ENCODE measurements at places on chromosomes 5 and 9.

DNA sequence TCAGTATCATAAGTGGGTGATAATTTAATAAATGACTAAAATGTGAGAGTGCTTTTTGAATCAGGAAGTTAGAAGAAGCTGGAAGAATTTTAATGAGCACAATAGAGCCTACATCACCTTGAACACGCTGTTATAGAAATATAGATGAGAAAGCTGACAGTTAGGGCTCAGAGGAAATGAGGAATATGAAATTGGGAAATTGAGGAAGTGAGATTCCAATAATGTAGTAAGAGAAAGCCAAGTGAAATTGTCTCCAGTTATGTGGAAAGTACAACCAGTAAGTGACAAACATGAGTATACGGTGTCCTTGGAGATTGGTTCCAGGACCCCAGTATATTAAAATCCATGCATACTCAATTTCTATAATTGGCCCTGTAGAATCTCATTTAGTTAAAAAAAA lies 235.9 kb upstream of the FAM174A start:
- DNase-seq, result no peak

GRCh38 chr9:14320271-14321181 lies 6.6 kb upstream of the NFIB start:
- DNase-seq, result peak; percentile 77

DNA sequence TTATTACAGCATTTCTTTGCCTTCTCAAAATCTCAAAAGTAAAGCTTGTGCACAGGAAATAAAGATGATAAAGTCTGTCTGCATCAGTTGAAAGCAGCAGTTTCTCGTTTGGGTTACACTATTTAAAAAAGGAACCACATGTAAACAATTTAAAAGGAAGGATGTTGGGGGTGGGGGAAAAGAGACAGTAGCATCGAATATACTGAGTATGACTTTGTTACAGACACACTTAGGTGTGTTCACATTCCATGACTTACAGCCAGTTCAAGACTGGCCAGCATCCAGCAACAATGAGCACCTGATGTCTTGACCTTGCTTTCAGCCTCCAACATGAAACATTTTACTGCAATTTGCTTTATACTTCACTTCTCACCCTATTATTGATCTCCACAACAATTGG lies 8.7 kb downstream of the GAPT start:
- no peak for DNase-seq

- DNase-seq, result no peak
Observed at GRCh38 chr5:10439692-10440091, 2.0 kb upstream of the ROPN1L start.

DNA sequence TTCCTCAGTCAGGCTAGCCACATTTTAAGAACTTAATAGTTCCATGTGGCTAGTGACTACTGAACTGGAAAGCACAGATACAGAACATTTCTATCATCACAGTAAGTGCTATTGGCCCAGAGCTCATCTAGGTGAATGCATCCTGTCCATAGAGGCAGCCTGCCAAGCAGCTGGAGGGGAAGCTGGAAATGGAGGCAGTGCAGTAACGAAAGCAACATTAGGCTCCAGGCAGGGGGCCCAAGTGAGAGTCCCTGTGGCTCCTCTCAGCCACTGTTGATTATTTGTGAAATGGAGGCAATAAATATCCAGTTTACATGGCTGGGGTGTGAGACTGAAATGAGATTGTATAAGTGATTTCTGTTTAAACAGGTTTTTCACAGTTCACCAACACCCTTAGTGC lies 227.2 kb upstream of the KLF9 start:
- DNase-seq, result no peak

- DNase-seq, result no peak
Observed at GRCh38 chr5:179328291-179328690, 17.0 kb downstream of the ADAMTS2 start.

DNA sequence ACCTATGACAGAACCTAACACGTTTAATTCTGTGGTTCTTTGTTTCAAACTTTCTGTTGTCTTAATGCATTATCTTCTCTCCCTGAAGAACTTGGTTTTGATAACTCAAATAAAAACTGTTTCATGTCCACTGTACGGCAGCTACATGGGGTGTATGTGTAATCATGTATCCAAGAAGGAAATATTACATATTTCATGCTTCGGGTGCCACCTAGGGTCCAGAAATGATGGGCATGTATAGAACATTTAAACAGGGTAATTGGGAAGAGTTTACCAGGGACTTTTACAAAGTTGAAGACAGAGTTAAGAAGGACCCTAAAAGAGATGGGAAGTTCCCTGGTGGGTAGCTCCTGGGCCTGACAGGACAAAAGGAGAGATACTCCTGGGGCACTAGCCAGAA lies 291.3 kb downstream of the FBXL7 start:
- no peak for DNase-seq

DNA sequence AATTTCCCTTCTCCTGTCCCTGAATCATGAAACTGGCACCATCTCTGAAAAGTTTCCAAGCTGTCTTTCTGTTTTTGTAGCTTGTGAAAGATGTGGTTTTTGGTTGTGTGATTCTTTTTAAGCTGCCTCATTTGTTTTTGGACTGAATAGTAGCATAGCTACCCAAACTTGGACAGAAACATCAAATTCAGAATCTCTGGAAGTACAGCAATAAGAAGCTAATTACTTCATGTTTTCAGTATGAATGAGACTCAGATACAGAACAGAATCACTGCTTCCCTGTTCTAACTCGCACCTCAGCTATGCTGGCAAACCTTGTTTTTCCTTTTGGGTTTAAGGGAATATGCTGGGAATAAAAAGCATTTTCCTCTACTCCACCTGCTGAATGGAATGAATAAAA lies 101.0 kb downstream of the FGF1 start:
- no peak for DNase-seq

GRCh38 chr9:133769511-133770075 lies 31.4 kb upstream of the SARDH start:
- DNase-seq, result no peak

DNA sequence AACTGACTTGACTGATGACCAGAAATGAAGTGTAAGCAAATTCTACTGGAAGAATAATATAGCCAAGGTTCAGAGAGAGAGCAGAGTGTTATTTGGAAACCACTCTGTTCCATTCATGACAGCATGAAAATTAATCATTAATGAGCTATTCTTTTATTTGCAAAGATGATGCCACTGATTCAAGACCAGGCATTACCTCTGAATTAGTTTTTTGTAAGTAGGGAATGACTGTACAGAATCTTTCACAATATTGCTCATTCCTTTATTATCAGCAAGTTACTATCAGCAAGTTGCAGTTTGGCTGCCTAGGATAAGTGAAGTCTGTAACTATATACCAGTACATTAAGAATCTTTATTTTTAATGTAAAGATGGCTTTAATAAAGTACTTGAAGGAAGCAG lies 75.1 kb upstream of the RGMB start:
- DNase-seq, result no peak

- no peak for DNase-seq
Observed at GRCh38 chr5:115941051-115941675, 21.1 kb upstream of the LVRN start.

DNA sequence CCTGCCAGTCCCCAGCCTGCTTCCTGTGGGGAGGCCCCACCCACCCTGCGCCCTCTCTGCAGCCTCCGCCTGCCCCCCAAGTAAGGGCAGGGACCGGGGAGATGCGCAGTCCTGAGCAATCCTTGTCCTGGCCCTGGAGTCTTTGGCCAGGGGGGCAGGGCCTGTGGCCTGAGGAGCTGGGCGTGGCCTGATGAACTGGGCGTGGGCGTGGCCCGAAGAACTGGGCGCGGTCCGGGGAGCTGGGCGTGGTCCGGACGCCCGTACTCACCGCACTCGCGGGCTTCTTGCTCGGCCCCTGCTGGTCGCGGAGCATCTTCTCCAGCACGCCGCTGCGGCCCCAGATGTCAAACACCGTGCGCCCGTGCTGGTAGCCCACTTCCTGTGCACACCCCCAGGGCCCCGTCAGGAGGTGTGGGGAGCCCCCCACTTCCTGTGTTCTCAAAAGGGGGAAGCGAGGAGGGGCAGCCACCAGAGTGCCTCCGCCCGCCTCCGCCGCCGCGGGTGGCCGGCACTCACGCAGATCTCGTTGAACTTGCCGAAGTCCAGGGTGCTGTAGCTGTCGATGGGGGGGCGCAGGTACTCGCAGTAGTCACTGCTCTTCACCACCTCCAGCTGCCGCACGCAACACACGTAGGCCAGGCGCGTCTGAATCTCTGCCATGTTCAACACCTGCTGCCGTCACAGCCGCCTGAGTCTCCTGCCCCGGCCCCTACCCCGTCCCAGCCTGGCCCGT lies 2.7 kb upstream of the NSMF start:
- DNase-seq, result no peak
